ENCODE measurements at places on chromosomes 11 and 22. TPM values are rescaled to one million over a fixed set of nuclear protein-coding genes. Genes with fewer than 3 reads are reported as not detected.
A peak's percentile ranks its signal among the peaks of the same experiment; 100 is the strongest.

The OR56A1 gene
- total RNA-seq: not detected

The MUC6 gene
- total RNA-seq: not detected

The SHISA8 gene
- 2.7 TPM for total RNA-seq

The DRICH1 gene
- total RNA-seq: not detected

The CABP4 gene
- 0.83 TPM for total RNA-seq

The PKP3 gene
- total RNA-seq: 0.18 TPM

DNA sequence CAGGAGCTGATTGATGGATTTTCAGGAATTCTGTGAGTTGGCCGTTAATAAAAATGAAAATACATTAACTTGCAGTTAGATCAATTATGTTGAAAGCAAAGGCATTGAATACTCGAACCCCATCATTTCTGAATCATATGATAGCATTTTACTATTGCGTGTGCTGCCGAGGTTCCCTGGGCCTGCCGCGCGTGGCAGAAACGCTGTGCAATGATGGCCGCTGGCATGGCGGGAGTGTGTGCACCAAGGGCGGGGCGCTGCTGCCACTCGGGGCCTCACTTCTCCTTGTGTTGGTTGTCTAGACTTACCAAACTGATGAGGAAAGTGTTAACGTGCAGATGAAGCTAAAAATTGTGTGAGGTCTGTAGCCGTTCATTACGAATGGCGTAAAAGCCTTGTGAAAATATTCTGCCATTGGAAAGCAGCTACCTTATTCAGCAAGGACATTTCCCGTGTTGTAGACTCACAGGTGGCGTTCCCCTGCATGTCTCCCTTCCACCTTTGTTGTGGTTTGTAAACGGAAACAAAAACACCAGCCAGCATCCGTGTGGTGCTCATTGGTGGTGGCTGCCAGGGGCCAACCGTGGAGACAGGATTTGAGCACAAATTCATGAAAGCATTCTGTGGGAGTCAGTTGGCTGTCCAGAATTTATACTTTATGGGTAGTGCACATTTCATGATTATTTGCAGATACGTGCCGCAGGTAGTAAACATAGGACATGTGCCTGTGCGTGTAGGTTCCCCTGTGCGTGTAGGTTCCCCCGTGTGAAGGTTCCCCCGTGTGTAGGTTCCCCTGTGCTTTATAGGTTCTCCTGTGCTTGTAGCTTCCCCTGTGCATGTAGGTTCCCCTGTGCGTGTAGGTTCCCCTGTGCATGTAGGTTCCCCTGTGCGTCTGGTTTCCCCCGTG is 5.9 kb upstream of the GRAMD4 start:
- DNase-seq: peak; percentile 83

DNA sequence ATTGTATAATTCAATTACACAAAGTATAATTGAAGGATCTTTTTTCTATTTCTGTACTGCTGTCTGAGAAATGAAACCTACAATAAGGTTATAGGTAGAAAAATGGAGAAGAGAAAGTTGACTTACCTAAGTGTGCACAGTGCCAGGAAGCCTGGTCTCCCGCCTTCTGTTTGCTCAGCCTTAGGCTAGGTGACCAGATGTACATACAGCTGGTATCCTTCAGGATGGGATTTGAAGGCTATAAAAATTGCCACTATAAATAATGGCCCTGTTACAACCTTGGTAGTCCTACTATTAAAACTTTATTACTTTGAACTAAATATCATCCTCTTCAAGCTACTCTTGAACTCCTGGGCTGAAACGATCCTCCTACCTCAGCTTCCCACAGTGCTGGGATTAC is 19.7 kb downstream of the OR51E2 start:
- no peak for DNase-seq

DNA sequence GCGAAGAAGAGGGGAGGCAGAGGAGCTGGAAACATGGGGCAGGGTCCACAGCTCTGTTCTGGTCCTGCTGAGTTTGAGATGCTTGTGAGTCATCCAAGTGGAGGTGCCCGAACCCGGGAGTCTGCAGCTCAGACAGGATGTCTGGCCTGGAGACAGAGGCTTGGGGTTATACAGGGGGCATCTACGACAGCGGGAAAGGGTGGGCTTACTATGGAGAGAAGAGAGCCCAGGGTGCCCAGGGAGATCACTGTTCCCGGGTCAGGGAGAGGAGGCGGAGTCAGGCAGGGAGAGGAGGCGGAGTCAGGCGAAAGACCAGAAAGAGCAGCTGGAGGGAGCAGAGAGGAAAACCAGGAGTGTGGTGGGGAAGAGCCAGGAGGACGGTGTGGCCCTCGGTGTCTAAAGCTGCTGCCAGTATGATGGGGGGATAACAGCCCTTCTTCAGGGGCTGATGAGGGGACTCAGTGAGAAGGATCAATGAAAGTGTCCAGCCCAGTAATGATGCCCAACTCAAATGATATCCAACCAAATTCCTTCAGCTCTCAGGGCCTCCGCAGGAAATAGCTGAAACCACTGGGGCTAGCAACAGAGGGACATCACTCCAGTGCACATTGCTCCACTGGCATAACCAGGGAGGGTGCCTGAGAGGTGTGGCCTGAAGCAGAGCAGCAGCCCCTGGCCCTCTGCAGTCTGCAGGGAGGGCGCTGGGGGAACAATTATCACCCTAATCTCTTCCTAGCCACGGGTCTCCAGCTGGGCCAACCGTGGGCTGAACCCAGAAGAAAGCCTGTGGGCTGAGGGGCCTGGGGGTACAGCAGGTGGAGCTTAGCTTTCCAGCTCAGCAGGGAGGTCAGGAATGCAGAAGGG is 2.6 kb upstream of the LTBP3 start:
- DNase-seq: no peak
